ENCODE measurements at places on chromosomes 4 and X.

DNA sequence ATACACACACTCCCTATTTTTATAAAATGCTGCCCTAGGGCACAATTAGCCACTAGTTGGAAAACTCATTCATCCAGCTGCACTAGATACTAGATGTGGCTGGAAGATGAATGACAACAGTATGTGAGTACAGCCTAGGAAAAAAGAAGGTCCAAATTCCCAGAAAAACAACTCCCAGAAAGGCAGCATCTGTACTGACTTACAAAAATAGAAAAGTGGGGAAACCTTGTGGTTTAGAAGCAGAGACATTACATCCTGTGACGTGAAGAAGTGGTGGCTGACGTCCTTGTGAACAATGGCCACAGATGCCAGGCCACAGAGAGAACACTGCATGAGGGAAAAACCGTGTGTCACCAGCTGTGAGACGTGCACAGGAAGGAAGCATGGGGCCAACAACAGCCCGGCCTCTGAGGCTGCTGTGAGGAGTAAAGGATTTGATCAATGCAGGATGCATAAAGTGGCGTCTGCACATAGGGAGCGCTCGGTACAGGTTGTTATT, 81.2 kb downstream of the SPRY1 start:
- peak; percentile 57 for DNase-seq

DNA sequence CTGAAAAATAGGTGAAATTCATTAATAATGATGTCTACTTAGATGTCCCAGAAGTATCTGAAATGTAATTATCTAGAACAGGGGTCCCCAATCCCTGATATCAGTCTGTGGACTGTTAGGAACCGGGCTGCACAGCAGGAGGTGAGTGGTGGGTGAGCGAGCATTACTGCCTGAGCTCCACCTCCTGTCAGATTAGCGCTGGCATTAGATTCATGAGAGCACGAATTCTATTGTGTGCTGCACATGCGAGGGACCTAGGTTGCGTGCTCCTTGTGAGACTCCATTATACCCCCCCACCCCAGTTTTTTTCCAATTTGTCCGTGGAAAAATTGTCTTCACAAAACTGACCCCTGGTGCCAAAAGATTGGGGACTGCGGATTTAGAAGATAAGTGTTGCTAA, 458.8 kb downstream of the CCSER1 start:
- DNase-seq, result no peak

GRCh38 chr4:2638730-2639129, 102.3 kb downstream of the FAM193A start:
- no peak for DNase-seq

DNA sequence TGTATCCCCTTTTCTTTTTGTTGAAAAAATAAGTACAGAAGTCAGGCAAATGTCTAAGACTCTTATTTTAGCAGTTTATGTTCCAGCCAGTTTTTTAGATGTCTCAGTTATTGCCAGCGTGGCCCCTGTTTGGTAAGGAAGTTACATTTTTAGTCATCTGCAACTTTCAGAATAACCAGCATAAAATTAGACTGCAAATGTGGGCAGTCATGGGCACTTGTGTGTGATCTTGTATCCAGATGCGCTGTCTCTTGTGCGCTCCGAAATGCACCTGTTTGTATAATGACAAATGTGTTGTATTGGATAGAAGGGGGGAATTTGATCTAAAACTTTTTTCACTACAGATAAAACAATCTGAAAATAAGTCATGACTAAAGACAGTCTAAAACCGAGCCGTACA, 44.3 kb upstream of the CLCN4 start:
- no peak for DNase-seq

- DNase-seq, result peak; percentile 12
These were observed 72.4 kb downstream of the IL21 start for GRCh38 chr4:122548452-122548851.

DNA sequence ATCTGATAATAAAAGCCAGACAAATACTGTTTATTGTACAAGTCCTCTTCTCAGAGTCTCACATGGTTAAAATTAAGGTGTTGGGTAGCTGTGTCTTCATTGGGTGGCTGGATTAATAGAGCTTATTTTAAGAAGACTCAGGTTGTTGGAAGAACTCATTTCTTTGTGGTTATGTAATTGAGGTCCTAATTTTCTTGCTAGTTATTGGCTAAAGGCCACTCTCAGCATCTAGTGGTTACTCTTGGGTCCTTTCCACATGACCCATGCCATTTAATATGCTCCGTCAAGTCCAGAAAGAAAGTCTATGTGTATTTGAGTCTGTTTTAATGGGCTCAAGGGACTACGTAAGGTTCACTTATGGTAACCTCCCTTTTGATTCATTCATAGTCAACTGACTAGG, 1668.6 kb upstream of the AGA start:
- DNase-seq, result no peak
